Left ventricle myocardium inferior (tissue), 1 donor: ENCODE measurements at places on chromosomes 5 and 9. TPM values are rescaled to one million over a fixed set of nuclear protein-coding genes. Genes with fewer than 3 reads are reported as not detected.

DNA sequence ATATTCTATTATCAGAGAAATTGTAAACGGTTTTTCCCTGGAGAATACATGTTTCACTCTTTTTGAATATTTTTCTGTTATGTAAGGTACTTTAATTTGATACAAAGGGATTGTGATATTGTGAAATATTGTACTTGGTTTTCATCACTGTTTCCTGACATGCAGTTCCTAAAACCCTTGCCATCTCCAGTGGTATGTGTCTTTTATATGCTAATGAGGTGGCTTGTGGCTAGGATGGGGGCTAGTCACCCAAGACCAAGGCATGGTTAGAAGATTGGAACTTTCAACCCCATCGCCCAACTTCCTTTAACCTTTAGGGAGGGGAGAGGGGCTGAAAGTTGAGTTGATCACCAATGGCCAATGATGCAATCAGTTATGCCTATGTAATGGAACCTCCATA is 160.6 kb downstream of the TAF11L14 start:
- no peak for DNase-seq

- no peak for DNase-seq
Measured at GRCh38 chr9:33256236-33256635, 8.3 kb downstream of the BAG1 start.

DNA sequence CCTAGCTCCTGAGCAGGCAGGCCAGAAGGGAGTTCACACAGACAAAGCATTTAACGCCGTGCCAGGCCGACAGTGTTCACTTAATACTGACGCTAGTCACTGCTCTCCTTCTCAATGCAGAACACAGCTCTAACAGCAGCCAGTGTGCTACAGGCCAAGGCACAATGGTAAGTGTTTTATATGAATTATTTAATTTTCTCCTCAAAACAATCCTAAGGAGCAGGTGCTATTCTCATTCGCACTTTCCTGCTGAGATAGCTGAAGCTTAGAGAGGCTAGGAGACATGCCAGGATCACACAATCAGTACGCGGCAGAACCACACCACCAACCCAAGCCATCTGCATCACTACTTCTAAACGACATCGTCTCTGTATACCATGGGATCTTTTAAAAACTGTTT is 170.7 kb downstream of the SPOCK1 start:
- DNase-seq = no peak

GRCh38 chr5:24767086-24767485 is 122.3 kb upstream of the CDH10 start:
- no peak for DNase-seq

DNA sequence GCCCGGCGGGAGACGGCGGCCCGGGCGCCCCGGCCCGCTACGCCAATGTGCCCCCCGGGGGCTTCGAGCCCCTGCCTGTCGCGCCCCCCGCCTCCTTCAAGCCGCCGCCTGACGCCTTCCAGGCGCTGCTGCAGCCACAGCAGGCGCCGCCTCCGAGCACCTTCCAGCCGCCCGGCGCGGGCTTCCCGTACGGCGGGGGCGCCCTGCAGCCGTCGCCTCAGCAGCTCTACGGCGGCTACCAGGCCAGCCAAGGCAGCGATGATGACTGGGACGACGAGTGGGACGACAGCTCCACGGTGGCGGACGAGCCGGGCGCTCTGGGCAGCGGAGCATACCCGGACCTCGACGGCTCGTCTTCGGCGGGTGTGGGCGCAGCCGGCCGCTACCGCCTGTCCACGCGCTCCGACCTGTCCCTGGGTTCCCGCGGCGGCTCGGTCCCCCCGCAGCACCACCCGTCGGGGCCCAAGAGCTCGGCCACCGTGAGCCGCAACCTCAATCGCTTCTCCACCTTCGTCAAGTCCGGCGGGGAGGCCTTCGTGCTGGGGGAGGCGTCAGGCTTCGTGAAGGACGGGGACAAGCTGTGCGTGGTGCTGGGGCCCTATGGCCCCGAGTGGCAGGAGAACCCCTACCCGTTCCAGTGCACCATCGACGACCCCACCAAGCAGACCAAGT is 723 bp downstream of the SNX18 start:
- DNase-seq = peak; percentile 69

- no peak for DNase-seq
Measured at GRCh38 chr5:55236800-55237199, 3.4 kb upstream of the CCNO start.

GRCh38 chr5:168877132-168877892 is 298.1 kb upstream of the PANK3 start:
- DNase-seq = no peak

GRCh38 chr9:69757996-69758675 is 1.7 kb downstream of the PTAR1 start:
- DNase-seq = no peak

DNA sequence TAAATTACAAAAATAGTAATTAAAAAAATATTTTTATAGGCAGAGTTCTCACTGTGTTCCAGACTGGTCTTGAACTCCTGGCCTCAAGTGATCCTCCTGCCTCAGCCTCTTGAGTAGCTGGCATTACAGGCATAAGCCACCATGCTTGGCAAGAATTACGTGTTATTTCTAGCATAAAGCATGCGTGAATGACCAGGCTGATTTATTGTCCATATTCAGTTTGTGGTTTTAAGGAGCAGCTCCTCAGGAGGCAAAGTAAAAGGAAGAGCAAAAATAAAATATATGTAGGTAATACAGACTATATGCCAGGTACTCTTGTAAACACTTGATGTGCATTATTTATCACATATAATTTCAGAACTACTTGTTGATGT is 7.1 kb upstream of the CD180 start:
- no peak for DNase-seq

DNA sequence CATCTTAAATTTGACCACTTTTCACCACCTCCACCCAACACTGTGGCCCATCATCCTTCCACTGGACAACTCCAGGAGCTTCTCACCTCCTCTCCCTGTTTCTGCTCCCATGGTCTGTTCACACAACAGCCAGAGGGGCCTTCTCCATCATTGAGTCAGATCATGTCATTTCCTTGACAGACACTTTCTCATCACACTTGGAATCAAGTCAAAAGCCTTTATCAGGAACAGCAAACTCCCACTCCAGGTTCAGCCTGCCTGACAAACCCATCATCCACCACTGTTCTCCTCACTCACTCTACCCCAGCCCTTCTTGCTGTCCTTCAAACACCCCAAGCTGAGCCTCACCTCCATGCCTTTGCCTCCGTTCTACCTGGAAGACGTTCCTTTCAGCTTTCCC is 78.4 kb upstream of the ADRA1B start:
- no peak for DNase-seq

DNA sequence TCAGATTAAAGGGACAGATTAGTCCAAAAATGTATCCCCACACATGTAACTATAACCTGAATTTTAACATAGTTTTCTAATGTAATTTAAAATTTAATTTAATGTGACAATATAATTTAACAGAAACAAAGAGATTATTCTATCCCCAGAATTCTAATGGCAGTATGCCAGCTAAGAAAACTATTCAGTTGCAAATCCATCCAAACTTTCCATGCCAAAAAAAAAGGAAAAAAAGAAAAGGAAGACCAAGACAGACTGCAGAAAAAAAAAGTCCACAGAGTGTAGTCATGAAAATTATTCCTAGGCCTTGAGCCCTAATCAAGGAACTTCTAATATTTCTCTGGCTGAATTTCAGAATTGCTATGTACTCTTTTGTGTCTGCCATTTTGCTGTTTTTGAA is 217.6 kb downstream of the CDH18 start:
- no peak for DNase-seq

DNA sequence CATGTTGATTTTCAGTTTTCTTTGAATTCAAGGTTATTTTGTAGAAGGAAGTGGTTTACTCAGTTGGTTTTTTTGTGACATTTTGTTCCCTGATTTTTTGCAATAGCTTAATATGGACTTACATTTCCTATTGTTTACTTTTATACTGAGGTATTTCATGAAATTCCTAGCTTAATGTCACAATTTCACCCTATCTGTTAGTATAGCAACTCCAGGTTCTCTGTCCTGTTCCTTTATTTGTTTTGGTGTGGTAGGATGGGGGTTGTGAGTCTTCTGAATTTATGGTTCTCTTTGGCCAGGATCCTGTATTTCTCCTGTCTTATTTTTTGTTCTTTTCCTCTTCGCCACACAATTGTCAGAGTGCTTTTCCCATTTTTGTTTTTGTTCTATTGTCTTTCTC is 523.4 kb upstream of the ARRDC3 start:
- no peak for DNase-seq

GRCh38 chr5:151601391-151601790 is 10.3 kb upstream of the FAT2 start:
- no peak for DNase-seq

- DNase-seq = no peak
Measured at GRCh38 chr5:57698086-57698485, 215.5 kb upstream of the ACTBL2 start.

GRCh38 chr5:37789991-37790390 is 49.9 kb downstream of the GDNF start:
- no peak for DNase-seq

GRCh38 chr9:74639112-74639511 is 142.0 kb downstream of the RORB start:
- DNase-seq = no peak

DNA sequence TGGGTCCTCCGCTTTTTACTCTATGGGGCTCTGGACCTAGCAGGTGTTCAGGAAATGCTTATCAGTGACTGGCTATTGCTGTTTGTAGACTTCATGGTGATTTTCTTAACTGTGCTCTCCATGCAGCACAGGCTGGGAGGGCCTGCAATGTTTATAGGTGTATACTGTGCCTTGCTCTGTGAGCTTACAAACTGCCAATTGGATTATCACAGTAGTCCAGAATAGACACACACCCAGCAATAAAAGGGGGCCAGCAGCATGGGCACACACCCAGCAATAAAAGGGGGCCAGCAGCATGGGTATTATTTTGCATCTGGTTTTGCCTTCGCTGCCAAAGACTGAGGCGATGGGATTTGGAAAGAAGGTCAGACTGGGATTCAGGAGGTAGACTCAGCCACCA is 100.0 kb downstream of the CRB2 start:
- no peak for DNase-seq

DNA sequence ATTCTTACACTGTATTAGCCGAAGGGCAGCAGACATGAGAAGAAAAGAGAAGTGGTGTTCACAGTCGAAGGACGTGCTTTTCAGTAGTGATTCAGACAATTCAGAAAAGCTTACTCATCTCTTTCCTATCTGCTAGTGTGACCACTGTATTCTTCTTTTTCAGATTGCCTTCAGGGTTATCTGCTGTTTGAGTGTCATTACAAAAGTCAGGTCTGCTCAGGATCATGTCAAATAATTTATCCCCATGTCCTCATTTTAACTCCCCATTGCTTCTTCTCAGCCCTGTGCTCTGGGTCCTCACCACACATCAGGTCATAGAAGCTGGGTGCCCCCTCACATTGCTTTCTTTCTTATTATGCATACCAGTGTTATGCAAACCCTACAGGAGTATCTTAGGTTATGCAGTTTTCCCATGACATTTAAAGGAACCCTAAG is 394.0 kb downstream of the CETN3 start:
- DNase-seq = no peak

- no peak for DNase-seq
Measured at GRCh38 chr5:66718374-66719002, 122.3 kb downstream of the MAST4 start.

- no peak for DNase-seq
Measured at GRCh38 chr5:88818296-88818695, 64.7 kb downstream of the MEF2C start.

DNA sequence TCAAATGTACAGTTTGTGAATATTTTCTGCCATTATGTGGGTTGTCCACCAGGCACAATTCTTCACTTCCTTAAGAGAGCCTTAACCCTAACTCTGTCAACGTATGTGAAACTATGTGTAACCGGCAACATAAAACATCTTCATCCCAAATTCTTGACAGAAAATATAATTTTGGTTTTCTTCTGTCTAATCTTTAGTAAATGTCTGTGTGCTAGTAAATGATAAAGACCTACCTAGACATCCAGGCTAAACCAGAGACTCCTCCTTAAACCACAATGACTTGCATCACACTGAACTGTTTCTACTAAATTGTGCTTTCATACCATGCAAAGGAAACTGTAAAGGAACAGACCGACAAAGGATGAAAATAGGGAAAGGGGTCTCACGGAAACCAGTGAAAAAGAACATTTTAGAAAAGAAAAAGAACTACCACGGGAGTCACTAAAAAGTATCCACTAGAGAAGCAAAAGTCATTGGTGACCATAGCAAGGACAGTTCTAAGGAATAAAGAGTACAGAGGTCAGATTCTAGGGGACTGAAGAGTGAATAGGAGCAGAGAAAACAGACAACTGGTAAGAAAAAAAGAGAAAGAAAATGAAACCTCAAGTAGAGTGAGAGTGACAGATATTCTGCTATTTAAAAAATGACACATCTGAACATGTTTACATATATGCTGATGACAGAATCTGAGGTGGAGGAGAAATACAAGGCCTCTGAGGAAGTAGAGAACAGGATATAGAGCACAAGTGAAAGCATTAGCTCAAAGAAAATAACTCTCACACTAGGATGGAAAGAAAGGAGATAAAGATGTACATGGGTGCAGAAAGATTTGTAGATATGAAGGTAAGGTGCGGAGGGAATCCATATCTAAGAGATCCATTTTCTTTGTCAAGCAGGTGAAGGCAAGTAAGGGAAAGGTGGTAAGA is 49.4 kb downstream of the FNIP1 start:
- no peak for DNase-seq

GRCh38 chr9:70413464-70413798 is 1.0 kb downstream of the KLF9 start:
- peak; percentile 80 for DNase-seq

GRCh38 chr5:34749431-34749873 is 89.5 kb upstream of the TTC23L start:
- DNase-seq = no peak

- DNase-seq = no peak
Measured at GRCh38 chr9:91042541-91042940, 240.9 kb downstream of the SYK start.

DNA sequence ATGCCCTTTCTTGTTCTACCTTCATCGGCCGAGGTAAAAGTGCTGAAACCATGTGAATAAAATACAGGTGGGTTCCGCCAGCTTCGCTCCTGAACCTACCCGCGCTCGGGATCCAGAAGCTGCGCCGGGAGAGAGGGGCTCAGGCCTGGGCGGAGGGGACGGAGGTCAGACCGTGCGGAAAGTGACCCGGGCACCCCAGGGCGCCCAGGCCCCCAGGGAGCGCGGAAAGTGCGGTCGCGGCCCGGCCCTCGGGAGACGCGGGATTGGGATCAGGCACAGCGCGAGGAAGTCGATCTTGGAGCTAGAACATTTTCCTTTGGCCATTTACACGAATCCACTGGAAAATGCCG is 329 bp downstream of the SYK start:
- no peak for DNase-seq

DNA sequence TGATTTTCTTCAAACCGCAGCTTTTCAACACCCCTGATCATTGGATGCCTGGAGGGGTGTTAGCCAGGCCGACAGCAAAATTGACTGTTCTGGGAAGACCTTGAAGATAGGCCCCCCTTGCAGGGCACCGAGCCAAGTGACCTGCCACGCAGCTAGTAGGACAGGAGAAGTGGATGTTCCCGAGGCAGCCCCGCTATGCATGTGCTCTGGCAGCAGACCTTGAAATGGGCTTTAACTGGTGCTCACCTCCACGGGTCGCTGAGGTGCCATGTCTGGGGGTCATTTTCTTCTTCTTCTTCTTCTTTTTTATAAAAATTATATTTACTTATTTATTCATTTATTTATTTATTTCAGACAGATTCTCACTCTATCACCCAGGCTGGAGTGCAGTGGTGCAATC is 12.6 kb downstream of the FGF18 start:
- no peak for DNase-seq

GRCh38 chr9:106861640-106862109 is 1.3 kb upstream of the ZNF462 start:
- DNase-seq = no peak

ANKDD1B gene
- total RNA-seq = 0.27 TPM

CKS2 gene
- 11.6 TPM for total RNA-seq

FAM81B gene
- 6.2 TPM for total RNA-seq

C9orf152 gene
- total RNA-seq = not detected

ZNF483 gene
- total RNA-seq = 5.8 TPM

MYO10 gene
- 5.0 TPM for total RNA-seq
